ENCODE measurements at places on chromosomes 4 and X.

DNA sequence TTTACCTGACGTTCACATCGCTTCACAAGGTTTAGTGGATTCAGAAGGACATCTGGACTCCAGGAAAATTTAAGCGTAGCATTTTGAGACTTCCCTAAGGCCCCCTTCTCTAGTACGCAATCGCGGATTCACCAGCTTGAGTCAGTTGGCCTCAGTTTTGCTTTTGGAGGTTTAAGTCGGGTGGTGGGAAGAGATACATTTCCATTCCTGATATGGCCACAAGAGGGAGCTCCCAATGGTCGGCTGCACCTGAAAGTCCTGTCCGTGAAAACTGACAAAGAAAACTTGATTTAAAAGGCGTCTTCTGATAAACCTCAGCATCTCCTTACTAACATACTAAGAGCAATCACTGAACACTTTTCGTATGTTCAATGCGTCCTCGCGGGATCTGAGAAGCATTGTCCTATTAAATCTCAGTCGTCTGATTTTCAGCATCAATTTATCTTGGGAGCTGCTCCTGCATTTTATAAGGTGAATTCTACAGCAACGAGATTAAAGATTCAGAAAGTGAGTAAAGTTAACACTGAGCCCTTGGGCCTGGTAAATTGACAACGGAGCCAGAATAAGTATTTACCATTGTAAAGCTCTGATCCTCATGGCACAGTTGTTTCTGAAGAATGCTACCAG, 50.6 kb downstream of the LGI2 start:
- DNase-seq: peak; percentile 82

GRCh38 chr4:94965852-94966251, 208.1 kb downstream of the BMPR1B start:
- no peak for DNase-seq

GRCh38 chr4:118280501-118281218, 72.1 kb downstream of the PRSS12 start:
- DNase-seq: peak; percentile 81

GRCh38 chr4:173121076-173121561, 47.5 kb upstream of the GALNT7 start:
- peak; percentile 52 for DNase-seq

- DNase-seq: peak; percentile 22
Measured at GRCh38 chr4:149441338-149441737, 374.3 kb downstream of the IQCM start.

GRCh38 chr4:39464886-39465501, 6.1 kb downstream of the LIAS start:
- peak; percentile 92 for DNase-seq

- DNase-seq: no peak
Measured at GRCh38 chrX:150567645-150568319, 639 bp upstream of the MTM1 start.

DNA sequence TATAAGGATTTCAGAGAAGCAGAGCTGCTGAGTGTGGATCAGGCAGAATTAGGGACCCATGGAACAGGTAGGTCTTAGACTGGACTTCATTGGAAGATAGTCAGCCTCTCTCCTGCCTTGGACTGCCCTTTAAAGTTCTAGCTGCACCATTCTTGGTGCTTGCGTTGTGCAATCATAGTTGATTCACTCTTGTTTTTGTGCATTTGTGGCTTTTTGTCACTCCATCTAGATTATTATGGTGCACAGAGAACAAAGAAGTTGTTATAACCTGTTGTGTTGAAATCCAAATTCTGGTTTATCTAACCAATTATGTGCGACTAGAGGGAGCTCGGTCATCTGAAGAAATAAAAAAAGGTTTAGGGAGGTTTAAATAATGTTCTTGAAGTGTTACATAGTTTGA, 59.3 kb downstream of the JADE1 start:
- peak; percentile 57 for DNase-seq

- peak; percentile 11 for DNase-seq
Measured at GRCh38 chrX:77174680-77175519, 272.3 kb upstream of the FGF16 start.

- no peak for DNase-seq
Measured at GRCh38 chrX:140355922-140356321, 148.9 kb downstream of the SOX3 start.

DNA sequence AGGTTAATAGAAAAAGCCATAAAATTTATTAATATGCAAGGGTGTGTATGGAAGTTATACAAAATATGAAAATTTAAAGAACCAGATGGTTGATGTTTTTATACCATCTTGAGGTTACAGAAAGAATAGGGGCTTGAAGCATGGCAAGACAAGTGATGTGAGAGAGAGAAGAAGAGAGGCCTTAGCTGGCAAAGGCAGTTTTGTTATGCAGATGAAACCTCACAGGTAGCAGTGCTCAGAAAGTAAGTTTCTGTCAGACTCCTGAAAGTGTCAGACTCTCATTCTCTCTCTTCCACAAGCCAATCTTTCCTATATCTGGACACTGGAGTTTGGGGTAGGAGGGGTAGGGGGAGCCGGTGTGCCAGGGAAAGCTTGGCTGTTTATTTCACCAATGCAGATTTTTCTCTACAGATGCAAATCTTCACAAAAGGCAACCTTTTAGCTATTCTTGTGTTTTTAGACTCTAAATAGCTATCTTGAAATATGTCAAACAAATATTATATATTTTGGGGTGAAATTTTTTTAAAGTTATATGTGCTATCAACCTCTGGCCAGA, 124.5 kb downstream of the CFAP299 start:
- DNase-seq: no peak

GRCh38 chr4:158170691-158171561, 1.9 kb downstream of the GASK1B start:
- peak; percentile 60 for DNase-seq

DNA sequence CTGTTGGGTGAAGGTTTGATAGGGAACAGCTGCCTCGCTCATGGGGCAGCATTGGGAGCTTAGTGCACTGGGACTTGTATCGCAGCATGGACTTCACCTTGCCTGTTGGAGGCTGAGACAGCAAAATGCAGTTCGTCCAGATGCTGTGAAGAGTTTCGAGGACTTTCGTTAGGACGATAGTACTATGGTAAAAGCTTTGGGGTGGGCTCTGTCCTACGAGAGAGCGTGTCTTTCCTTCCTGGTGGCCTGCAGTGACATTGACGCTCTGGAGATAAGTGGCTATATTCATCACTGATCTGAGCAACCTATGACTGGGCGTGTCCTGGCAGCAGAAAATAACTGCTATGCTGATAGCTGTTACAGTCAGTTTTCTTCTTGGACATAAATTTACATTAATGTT, 44.8 kb downstream of the ARHGAP10 start:
- no peak for DNase-seq

DNA sequence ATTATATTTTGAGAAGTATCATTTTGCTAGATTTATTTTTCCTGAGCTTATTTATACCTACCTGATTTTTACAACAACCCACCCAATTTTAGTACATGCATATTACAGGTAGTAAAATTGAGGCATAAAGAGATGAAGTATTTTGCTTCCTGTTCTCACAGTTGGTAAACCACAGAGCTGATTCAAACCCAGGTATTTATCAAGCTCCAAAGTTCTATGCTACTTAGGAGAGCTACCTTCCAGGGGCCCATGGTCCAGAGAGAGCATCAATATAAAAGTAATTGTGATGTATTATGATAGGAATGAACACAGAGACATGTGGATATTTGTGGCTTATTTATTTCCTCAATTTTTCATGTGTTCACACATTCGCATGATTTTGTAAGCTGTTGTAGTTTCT, 20.2 kb upstream of the GBA3 start:
- DNase-seq: no peak

- no peak for DNase-seq
Measured at GRCh38 chrX:118702741-118703140, 24.7 kb upstream of the IL13RA1 start.

DNA sequence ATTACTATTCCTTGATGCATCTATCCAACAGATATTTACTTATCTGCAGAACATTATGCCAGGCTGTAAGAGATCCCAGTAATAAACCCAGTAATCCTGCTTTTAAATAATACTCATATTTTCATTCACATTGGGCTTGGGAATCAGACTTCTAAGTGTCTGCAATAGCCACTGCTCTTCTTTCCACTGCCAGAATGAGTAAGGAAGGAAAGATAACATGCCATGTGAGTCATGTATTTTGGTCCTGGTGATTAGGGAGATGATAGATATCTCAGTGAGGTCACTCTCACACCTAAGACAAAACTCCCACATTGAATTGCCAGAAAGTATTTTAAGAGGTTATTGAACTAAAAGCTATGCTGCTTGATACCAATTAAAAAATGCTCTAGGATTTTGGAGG, 13.9 kb upstream of the HEPH start:
- DNase-seq: peak; percentile 6

DNA sequence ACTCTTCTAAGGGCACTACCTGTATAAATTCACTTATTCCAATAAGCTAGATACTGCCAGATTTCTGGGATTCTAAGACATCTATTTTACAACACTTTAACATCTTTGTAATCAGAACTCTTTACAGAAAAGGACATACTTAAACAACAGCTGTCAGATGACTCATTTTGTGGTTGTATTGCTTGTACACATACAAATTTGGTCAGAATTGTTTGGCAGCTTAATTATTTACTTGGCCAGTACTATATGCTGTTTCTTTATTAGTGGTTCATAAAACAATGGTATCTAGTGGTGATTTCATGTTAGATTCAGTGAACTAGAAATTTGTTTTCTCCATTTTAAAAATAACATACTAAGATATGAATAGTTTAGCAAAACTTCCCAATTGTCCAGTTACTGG, 27.2 kb downstream of the PALLD start:
- peak; percentile 81 for DNase-seq

- peak; percentile 35 for DNase-seq
Measured at GRCh38 chrX:119423631-119424030, 24.5 kb downstream of the SLC25A43 start.

DNA sequence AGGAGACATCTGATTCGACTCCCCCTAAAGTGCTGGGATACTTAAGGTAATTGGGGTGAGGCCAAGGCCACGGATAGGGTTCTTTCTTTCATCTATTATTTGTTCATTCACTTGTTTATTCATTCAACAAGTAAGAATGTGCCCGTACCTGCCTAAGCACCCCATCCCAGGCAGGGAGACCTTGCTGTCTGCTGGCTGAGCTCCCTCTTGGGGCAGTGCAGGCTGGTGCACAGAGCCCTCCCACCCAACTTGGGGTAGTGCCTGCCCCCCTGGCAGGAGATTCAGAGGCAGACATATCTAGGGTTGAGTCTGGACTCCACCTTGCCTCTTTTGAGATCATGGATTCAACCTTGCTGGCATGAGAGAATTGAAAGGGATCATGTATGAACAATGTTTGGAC, 95.7 kb downstream of the DRD5 start:
- no peak for DNase-seq

DNA sequence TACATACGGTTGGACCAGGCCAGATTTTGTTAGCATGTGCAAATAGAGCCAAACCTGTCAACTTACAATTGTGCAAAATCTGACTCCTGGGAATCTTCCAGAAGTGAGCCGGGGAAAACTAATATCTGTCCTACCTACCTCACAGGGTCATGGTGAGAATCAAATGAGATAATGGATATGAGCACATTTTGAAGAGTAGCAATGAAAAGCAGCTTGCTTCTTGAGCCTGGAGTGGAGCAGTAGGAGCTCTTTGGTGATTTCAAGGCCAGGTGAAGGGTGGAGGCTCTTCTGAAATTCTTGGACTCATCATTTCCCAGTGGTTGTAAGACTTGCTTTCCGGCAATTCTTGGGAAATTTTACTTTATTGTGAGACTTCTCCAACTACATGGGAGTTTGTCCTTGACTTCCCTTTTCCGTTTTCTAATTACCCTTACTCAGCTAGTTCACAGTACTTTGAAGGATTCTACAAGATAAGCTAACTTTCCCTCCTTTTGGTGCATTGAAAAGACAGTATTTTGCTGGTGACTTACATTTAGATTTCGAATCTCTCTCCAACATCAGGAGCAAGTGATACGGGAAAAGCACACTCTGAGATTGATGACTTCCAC, 12.2 kb downstream of the PLAC1 start:
- DNase-seq: no peak

GRCh38 chr4:5041699-5042098, 9.6 kb upstream of the STK32B start:
- DNase-seq: no peak

GRCh38 chr4:17619416-17620105, 5.1 kb downstream of the MED28 start:
- peak; percentile 16 for DNase-seq

DNA sequence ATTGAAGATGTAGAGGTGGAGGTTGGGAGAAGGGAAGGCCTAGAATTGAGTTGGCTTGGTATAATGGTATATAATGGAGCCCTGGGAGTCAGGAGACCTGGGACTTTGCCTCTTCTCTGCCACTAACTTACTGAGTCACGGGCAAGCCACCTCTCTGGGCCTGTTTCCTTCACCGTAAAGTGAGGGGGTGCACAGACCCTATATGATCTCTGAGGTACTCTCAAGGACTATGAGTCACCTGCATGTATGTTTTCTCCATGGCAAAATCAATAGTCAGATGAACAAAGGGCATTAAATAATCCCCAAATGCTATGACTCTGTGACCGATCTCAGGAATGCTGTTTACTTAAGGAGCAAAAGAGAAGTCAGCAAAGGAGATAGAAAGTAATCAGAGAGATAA, 5.1 kb downstream of the P2RY4 start:
- no peak for DNase-seq

DNA sequence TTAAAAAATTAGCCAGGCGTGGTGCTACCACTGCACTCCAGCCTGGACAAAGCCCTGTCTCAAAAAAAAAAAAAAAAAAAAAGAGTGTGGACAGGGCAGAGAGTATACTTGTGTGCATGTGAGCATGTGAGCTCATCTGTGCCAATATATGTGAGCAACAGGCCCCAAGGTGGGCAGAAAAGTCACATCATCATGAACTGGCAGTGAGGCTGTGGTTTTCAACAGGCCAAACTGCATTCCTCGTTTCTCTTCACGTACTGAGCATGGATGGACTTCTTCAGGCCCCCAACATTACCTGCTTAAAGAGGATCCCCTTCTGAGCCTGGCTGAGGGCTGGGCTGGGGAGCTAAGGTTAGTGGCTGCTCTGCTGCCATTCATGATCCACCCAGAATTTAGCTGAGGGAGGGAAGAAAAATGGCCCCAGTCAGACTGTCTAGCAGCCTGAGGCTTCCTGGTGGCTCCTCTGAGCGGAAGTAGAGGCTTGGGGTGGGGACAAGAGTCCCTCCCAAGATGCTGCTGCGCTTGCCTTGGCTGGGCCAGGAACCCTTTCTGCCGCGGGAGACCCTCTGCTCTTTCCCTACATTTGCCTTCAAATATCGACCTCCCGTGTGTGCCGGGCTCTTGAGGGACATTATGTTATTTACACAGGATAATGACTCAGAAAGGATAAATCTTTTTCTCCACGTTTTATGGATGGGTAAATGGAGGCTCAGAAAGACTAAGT, 55.0 kb downstream of the DIPK2B start:
- no peak for DNase-seq

DNA sequence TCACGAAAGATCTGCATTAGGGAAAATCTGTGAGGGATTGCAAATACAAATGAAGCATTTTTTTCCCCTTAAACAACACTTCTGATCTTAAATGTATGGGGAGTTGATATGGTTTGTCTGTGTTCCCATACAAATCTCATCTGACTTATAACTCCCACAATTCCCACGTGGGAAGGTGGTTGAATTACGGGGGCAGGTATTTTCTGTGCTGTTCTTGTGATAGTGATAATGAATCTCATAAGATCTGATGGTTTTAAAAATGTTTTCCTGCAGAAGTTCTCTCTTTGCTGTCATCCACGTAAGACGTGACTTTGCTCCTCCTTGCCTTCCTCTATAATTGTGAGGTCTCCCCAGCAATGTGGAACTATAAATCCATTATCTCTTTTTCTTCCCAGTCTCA, 107.4 kb upstream of the KCNIP4 start:
- DNase-seq: no peak
